ENCODE measurements at places on chromosomes 5 and 9.

GRCh38 chr5:134547579-134547978, 22.1 kb downstream of the JADE2 start:
- DNase-seq, result no peak

DNA sequence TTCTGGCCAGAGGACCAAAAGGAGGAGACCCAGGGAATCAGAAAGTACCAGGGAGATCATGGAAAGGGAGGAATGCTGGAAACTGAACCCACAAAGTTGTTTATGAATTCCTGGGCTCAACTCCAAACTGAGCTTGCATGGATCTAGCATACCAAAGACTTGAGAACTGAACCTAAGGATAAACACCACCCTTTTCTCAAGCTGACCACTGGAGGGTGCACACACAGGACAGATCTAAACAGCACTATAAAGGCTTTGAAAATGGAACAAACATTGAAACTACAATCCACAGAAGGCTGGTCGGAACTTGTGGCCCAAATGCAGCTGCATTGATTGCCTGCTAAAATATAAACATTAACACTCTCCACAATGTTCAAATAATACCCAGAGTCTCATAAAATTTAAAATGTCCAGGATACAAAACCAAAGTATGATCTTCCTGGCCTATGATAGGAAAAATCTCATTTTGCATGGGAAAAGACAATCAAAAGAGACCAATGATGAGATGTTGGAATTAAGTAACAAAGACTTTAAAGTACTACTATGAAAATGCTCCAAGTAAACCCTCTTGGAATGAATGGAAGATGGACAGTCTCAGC, 15.6 kb upstream of the IRF1 start:
- peak; percentile 27 for DNase-seq

DNA sequence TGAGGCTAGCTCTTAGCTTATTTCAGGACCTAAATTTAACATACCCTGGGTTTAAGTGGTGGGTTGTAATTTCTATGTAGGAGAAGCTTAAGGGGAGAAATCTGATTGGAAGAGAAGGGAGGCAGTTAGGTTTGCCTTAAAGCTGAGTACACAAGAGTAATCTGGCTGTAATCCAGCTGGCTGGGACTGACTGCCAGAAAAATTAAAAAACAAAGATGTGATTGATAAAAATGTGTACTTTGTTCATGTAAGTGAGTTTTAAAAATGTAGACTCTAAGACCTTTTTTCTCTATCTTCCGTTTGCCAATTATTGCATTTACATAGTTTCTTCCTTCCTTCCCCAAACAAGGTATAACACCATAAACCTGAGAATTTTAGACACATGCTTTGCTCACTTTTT, 17.5 kb upstream of the MSMP start:
- no peak for DNase-seq

- no peak for DNase-seq
Observed at GRCh38 chr5:6396043-6396442, 17.7 kb upstream of the MED10 start.

DNA sequence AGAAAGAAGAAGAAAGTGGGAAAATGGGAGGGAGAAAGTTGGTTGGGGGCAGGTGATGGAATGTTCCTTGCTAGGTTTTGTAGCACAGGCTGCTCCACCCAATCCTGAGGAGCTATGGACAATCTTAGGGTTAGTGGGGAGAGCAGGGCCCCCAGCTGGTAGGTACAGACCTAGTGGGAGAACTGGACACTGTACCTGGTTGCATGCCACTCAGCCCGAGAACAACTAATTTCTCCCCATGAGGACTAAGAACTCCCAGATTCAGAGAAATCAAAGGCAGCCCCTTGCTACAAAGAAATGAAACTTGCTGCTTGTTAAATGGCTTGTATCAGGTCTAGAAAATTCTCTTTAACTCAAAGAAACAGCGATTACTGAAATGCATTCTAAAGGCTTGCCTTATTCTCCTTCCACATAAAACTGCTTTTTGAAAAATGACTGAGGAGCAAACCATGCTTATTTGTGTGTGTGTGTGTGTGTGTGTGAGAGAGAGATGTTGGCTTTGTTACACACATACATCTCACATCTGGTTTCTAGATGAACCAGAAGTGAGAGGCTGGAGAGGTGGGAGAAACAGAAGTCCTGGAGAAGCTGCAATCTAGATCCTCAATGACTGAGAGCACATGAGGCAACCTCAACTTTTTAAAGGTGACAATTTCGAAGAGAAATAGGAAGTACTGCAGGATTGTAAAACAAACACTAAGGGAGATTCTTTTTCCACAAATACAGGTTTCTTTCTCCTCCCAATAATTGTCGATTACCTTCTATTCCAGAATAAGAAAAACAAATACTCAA, 28.9 kb downstream of the FYB1 start:
- DNase-seq, result peak; percentile 67

- DNase-seq, result no peak
Observed at GRCh38 chr5:77607324-77607723, 31.2 kb downstream of the OTP start.

DNA sequence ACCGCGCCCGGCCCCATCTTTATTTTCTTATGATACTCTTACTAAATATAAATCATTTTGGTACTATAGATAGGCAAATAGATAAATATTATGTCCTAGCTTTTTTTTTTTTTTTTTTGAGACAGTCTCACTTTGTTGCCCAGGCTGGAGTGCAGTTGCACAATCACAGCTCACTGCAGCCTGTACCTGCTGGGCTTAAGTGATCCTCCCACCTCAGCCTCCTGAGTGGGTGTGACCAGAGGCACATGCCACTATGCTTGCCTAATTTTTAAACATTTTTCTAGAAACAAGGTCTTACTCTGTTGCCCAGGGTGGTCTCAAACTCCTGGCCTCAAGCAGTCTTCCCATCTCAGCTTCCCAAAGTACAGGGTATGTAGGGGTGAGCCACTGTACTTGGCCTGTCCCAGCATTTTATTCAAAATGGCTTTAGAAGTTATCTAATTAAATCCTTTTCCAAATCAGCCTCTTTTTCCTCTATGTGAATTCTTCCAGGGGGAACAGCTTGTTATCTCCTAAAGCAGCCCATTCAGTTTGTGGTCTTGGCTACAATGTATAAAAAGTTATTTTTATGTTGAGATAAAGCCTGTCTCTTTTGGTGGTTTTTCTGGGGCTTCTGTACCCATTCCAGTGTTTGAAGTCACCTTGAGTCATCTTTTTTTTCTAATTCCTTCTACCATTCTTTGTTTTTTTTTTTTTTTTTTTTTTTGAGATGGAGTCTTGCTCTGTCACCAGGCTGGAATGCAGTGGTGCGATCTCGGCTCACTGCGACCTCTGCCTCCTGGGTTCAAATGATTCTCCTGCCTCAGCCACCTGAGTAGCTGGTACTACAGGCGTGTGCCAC, 12.1 kb downstream of the MELK start:
- DNase-seq, result no peak

DNA sequence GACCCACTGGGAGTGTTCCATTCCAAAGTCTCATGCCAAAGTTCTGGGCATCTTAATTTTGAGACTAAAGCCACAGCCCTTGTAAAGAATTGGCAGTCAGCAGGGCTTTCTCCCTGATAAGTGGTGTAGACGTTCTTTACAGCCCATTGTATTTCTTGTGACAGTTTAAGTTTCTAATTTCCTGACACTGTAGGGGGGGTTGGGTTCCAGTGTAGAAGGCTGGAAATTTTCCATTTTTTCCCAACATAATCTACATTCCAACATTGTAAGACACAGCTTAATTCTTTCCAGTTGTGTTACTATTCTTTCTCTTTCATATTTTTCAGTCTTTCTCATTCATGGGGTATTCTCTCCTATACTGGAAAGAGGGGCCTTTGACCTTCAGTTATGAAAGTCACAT, 121.1 kb downstream of the FBXL7 start:
- no peak for DNase-seq

GRCh38 chr9:81242866-81243265, 446.5 kb downstream of the TLE1 start:
- no peak for DNase-seq

- DNase-seq, result peak; percentile 76
Observed at GRCh38 chr9:21812946-21813568, 10.6 kb downstream of the MTAP start.

DNA sequence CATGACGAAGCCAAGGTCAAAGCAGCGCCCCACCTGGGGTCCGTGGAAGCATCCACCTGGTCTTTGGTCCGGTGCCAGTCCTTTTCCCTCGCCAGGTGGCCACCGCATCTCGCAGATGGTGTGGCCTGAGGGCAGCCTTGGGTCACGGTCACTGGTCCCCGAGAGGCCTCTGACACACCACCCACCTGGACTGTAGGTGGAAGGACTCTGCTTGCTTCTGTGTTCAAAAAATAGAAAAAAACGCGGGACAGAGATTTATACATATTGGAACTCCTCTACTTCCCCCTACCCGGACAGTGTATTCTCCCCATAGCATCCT, 466 bp upstream of the TTC39B start:
- DNase-seq, result no peak

GRCh38 chr5:180008433-180008832, 63.1 kb downstream of the RNF130 start:
- no peak for DNase-seq

DNA sequence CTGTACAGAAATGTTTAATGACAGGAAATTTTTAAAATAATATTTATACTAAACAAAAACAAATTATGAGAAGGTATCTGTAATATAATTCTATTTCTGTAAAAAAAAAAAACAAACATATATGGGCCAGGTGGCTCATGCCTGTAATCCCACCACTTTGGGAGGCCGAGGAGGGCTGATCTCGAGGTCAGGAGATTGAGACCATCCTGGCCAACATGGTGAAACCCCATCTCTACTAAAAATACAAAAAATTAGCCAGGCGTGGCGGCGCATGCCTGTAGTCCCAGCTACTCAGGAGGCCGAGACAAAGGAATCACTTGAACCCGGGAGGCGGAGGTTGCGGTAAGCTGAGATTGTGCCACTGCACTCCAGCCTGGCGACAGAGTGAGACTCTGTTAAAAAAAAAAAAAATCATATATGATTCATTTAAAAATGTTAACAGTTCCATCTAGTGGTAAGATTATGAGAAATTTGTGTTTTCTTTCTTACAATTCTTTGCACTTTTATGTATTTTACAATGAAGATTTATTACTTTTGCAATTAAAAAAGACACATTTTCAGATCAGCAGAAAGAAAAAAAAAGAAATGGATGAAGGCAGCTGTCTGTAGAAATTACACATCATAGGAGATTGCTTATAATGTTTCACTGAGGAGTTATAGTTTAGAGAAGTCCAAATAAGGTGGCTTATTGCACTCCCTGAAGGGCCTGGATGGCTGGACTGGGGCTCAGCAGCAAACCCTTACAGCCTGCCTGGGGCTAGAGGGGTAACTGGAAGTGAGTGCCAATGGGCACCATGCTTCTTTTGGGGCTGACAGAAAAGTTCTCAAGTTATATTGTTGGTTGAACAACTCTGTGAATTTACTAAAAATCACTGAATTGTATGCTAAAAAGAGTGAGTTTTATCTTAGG, 20.3 kb downstream of the C9orf153 start:
- no peak for DNase-seq
